ENCODE measurements at places on chromosomes 5 and 9.

- DNase-seq = no peak
Measured at GRCh38 chr5:132771503-132771998, 5.5 kb downstream of the SEPTIN8 start.

- no peak for DNase-seq
Measured at GRCh38 chr5:57042524-57042931, 90.6 kb upstream of the MIER3 start.

DNA sequence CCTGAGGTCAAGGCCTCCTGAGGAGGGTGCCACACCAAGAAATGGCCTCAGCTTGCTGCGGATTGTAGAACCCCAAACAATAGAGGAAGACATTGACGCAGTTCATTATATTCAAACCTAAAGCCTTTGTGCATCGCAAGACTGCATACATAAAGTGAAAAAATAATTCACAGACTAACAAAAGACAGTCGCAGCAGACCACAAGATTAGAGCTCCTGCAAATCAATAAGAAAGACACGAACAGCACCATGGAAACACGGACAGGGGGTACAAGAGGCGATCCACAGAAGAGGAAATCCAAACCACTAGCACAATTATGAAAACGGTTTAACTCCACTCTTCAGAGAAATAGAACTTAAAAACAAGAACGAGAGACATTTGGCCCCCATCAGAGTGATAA lies 10.0 kb upstream of the TCOF1 start:
- no peak for DNase-seq

DNA sequence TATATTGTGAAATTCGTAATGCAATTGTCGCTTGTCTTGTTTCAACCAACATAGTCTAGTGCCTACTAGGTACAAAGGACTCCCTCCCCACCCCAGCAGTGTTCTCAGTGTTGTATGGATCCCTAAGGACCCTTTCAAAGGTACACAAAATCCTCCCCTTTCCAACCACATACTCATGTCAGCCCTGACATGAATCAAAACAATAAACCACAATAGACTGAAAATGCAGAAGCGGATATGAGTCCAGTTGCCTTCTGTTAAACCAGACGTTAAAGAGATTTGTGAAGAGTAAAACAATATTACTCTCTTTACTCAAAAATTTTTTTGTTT lies 82.4 kb upstream of the IFNK start:
- no peak for DNase-seq

DNA sequence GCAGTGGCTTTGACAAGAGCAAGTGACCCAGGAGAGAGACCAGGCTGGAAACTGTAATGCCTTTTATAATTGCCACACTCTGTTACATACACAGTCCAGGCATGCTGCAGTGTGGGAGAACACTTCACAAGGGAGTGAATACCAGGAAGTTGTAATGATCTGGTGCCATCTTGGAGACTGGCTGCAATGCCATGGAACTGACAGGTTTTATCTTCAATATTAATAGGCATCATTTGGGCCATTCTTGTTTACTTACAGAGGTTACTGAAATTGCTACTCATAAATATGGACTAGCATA lies 274.3 kb downstream of the AUH start:
- DNase-seq = no peak

DNA sequence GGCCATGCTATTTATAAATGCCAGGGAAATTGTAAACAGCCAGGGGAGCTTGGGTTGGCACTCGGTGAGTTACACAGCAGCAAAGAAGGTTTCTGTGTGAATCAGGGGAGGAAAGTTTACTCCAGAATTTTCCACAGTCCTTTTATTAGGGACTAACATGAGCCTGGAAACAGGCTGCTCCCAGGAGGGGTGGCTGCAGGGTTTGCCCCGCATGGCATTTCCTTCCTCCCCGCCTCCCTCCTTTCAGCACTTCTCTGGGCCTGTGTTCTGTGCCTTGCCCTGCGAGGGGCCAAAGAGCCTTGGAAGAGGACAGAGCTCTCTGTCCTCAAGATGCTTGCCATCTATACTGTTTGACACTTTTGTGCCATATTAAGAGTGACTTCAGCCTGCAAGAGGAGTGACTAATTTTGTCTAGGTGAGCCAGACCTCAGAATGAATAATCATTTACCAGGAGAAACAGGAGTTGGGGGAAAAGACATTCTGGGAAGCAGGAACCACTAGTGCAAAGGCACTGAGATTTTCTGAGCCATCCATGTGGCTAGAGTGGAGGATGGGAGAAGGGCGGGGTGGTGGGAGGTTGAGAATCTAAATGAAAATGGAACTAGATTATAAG lies 1.8 kb downstream of the GSN start:
- DNase-seq = no peak

DNA sequence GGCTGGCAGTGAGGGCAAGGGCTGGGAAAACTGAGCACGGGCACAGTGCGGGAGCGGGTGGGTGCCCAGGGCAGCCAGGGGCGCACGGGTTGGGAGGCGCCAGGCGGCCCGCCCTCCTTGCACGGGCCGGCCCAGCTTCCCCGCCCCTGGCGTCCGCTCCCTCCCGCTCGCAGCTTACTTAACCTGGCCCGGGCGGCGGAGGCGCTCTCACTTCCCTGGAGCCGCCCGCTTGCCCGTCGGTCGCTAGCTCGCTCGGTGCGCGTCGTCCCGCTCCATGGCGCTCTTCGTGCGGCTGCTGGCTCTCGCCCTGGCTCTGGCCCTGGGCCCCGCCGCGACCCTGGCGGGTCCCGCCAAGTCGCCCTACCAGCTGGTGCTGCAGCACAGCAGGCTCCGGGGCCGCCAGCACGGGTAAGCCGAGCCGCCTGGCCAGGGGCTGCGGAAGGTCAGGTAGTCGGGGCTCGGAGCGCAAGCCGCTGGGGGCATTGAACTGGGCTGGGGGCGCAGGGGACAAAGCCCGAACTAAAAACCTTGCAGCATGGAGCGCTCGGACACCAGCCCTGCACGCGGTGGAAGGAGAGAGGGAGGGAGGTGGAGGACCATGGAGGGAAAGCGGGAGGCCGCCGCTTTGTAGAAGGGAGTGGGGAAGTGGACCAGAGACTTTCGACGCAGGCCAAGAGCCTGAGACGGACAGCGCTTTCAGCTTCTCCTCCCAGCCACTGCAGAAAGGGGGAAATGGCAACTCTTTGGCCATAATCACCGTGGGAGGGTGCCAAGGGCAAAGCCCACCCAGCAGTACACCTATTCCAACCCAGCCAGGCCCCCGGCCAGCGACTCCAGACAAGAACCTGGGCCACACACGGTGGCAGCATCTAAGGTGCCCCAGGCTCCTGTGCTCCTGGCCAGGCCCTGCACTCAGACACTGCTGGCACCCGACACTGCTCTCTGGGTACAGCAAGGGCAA lies at the start of gene TGFBI:
Gene TGFBI (plus strand): TSS at position 207 of the 961 bp plus-strand sequence. CDS start 68 bp downstream, at position 275.
- DNase-seq = no peak

- DNase-seq = no peak
Measured at GRCh38 chr5:22593592-22593991, 259.6 kb downstream of the CDH12 start.

- DNase-seq = no peak
Measured at GRCh38 chr9:135997090-135998015, 36.2 kb upstream of the UBAC1 start.

GRCh38 chr9:133635098-133635497 lies 1.1 kb upstream of the DBH start:
- no peak for DNase-seq

DNA sequence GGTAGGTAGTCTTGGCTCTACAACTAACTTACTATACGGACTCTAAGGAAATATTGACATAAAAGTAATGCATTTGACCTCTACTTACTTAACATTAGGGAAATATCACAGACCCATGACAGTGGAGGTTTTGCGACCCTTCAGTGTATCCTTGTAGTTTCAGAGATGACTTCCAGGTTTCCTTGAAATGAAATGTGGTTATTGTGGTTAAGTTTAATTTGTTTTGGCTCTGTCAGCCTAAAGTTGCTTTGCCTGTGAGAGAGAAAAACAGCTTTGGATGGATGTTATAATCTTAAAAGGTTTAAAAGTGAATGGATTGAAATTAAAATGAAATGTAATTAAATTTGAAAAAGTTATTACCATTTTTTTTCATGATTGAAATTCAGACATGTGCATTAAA lies 42.9 kb downstream of the LRRTM2 start:
- DNase-seq = no peak

GRCh38 chr9:354453-354852 lies 139.8 kb downstream of the DOCK8 start:
- no peak for DNase-seq

- DNase-seq = no peak
Measured at GRCh38 chr9:99964336-99964735, 57.9 kb downstream of the STX17 start.

GRCh38 chr9:134370638-134371037 lies 44.4 kb downstream of the RXRA start:
- no peak for DNase-seq

DNA sequence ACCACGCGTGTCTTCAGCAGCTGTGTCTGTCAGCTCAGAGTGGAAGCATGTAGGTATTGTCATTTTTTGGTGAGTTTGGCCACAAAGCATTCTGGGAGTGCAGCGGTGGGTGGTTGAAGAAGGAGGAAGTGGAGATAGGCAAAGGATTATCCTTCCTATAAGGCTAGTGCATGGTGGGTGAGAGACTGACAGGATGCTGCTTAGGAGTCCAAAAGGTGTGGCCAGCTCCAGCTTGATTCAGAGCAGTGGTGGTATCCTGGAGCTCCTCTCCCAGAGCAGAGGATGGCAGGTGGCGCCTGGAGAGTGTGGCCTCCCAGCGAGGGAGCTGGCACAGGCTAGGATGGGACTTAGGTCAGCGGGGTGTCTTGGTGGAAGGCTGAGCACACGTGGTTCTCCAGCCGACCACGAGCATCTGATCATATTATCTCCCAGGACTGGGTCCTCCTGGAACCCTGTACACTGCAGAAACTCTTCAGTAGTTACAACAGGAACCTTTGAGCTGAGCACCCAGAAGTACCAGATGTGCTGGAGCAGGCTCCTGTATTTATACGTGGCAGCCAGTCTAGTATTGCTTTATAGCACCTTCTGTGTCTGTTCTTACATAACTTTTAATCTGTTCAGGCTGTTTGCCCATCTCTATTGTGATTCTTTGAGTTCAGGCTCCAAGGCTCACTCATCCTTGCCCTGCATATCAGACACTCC lies 29.6 kb downstream of the MAML1 start:
- no peak for DNase-seq

- DNase-seq = no peak
Measured at GRCh38 chr5:154309371-154309745, 118.8 kb downstream of the GALNT10 start.

GRCh38 chr9:107292821-107293542 lies 9.9 kb downstream of the RAD23B start:
- DNase-seq = no peak

DNA sequence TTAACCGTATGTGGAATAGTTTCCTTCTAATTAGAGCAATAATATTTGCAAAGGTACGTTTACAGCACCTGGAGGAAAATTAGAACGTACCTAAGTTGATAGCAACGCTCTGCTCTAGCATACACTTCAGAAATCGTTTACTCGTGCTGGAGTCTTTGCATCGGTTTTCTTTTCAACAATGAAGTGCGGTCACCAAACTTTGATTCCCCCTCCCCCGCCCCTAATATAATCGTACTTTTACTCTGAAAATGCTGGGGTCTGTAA lies 506 bp downstream of the ADAMTS19 start:
- DNase-seq = no peak

DNA sequence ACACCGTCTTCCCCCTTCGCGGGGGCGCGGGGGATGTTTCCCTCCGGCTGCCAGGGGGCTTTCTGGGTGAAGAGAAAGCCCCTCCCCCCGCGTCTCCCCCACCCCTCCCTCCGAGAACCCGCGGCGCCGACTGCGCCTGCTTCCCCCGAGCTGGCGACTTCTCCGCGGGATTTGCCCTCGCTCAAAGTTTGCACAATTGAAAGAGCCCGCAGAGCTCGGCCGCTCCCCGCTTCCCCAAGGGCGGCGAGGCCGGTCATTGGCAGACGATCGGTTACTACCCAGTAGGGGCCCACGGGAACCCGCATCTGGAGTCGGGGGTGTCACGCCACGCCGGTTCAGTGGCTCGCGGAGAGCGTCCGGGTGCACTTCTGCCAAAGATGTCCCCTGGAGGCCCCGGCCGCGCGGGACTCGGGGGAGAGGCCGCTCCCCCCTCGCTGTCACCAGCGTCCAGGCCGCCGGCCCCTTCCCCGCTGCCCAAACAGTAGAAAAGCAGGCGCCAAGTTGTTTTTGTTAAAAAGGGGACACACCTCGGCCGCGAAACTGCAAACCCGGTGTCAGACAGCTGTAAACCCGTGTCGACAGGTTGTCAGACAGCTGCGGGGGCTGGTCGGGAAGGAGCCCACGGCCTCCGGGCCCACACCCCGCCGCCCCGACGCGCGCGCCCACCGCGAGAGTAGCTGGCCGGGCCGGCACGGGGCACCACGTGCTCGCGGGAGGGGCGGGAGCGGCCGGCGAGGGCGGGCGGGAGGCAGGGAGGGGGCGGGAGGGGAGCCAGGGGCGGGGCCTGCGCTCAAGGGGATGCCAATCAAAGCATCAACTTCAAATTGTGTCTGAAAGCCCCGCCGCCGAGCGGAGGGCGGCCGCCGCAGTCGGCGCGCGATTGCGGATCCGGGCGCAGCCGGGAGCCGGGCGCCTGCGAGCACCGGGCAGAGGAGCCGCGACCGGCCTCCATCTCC lies at the start of gene IRX1:
Gene IRX1 (plus strand): TSS at position 827 of the 956 bp plus-strand sequence. CDS start 274 bp downstream, outside the sequence.
- DNase-seq = no peak

- DNase-seq = no peak
Measured at GRCh38 chr9:71774920-71775319, 6.6 kb upstream of the CEMIP2 start.

- DNase-seq = no peak
Measured at GRCh38 chr5:13591621-13592020, 352.9 kb downstream of the DNAH5 start.

DNA sequence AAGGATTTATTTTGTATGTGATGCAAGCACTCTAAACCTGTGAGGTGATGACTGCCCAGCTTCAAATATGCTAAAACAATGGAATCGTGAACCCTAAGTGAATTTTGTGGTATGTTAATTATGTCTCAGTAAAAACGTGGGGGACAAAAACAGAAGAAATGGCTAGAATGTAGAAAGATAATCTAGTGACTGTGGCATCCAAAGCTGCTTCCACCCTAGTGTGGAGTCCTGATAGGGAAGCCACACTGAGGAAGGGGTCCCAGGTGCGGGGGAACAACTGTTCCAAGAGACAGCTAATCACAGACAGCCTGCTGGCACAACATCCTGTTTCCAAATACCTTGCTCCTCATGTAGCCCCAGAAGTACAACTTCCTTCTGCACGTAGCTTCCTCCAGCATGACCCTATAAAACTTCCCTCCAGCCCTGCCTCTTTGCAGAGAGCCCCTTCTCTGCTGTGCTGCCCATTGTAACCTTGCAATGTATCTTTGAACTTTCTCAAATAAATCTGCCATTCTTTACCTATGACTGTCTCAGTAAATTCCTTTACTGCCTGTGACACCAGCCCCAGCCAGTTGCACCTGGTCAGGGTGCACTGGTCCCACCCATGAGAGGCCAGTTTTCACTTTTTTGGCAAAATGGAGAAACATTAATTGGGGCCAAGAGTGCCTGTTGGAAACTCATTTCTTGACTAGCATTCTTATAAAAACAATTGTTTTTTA lies 4.9 kb downstream of the GMCL2 start:
- no peak for DNase-seq

- DNase-seq = no peak
Measured at GRCh38 chr5:132473668-132474067, 16.9 kb downstream of the IRF1 start.

Data from activated CD4-positive, alpha-beta T cell treated with anti-CD3 and anti-CD28 coated beads for 4 hours (primary cell).